Karpas-422 (cell line): ENCODE measurements at places on chromosomes 11 and 22.

DNA sequence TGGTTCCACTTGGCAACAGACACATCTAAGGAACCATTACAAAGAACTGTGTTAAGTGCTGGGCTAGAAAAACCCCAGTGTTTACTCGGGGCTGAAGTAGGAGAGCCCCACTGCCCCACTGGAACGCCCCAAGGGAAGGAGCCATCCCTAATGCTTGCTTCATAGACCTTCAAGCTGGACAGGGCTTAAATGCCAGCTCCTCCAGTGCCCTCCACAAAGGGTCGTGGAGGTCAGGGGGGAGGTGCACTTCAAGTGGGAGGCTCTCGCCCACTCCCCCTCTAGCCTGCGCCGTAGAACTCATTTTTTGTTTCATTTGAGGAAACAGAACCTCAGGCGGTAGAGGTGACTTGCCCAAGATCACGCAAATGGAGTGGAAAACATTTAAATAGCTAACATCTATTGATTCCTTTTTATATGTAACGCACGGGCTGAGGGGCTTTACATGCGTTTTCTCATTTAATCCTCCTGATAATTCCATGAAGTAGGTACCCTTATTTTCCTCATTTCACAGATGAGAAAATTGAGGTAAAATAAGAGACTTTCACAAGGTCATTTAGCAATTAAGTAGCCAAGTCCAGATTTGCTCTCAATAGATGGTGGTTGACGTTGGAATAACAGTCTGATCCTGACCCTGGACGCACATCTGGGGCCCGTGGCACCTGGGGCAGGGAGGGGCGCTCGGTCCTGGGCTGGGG is 545 bp upstream of the ZDHHC13 start:
- H3K27me3 ChIP-seq: no peaks in the 10 kb centered on the region
- peaks cover 12% of the 10 kb centered on the region for H3K36me3 ChIP-seq
- DNase-seq: peak; percentile 51
- peak overlapping the region; percentile 89 for H3K4me3 ChIP-seq

DNA sequence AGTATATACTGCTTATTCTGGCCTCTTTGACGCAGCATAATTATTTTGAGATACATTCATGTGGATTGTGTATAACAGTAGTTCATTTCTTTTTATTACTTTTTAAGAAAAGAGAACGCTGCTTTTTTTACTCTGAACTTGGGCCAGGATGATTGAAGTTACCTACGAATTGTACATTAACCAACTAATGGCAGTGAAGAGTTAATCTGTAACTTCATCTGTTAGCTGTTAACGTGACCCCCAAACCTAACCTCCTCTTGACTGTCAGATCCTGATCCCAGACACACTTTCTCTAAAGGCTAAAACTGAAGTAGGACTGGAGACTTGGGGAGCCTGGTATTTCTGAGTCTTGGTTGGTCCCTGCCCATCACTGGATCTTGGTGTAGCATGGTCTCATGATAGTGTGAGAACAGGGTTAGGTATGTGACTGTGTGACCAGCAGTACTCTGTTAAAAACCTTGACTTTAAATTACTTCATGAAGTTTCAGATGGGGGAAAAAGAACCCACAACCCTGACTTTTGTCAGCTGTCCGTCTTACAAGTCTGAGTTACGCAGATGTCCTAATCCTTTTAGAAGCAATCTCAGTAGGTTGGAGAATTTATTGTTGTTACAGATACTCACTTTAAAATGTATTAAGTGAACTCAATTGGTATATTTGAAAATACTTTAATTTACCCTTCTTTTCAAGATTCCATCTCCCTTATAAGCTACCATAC is 39.4 kb downstream of the C22orf31 start:
- no peaks in the 10 kb centered on the region for H3K27me3 ChIP-seq
- H3K27ac ChIP-seq: no peak overlapping the region
- H3K4me3 ChIP-seq: no peak overlapping the region

DNA sequence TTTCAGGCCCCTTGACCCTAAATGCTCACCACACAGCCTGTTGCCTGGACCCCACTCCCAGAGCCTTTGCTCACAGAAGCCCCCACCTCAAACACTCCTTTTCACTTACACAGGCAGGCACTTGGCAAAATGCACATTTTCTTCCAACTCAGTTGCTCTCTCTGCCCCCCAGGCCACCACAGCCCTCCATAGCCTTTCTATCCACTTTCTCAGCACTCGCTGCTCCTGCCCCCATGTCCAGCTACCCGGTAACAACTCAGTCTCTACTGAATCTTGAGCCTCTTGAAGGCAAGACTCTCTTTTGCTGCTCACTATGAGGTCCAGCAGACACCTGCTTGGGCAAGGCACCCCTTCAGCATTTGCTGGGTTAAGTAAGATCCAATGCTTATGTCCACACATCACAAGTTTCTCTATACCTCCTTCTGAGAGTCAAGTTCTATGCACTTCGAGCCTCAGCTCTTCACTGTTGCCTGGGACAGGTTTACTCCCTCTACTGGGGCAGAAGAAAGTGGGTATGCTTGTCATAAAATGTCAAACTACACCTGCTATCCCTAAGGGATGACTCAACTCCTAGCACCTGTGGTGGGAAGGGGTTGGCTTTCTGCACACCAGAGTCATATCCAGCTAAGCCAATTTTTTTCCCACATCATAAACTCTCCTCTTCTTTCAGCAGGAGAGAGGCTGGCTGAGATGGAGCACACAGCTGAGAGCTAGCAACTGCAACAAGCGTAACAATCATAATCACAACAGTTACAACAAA is 36.9 kb downstream of the MORC2 start:
- no peak overlapping the region for H3K27ac ChIP-seq
- no peaks in the 10 kb centered on the region for H3K4me1 ChIP-seq

- peak overlapping the region; percentile 58; the same call in 1 of the 2 replicates for H3K27ac ChIP-seq
- H3K27me3 ChIP-seq: no peaks in the 10 kb centered on the region
- H3K36me3 ChIP-seq: peaks cover 10% of the 10 kb centered on the region; the same call in 1 of the 2 replicates
- no peak for DNase-seq
Measured at GRCh38 chr11:61392981-61393595, 701 bp downstream of the TMEM216 start.

DNA sequence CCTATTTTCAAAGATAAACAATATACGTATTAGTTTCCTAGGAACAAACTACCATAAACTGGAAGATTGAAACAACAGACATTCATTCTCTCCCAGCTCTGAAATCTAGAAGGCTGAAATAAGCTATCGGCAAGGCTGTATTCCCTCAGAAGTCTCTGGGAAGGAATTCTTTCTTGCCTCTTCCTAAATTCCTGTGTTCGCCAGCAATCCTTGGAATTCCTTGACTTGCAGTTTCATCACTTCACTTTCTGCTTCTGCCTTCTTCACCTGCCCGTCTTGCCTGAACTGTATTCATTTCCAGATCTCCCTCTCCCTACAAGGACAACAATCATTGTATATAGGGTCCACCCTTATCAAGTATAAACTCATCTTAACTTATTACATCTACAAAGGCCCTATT is 17.7 kb upstream of the PRDM10 start:
- no peaks in the 10 kb centered on the region for H3K27me3 ChIP-seq
- H3K4me1 ChIP-seq: peaks cover 9% of the 10 kb centered on the region
- H3K36me3 ChIP-seq: no peaks in the 10 kb centered on the region
- no peak overlapping the region for H3K4me3 ChIP-seq

DNA sequence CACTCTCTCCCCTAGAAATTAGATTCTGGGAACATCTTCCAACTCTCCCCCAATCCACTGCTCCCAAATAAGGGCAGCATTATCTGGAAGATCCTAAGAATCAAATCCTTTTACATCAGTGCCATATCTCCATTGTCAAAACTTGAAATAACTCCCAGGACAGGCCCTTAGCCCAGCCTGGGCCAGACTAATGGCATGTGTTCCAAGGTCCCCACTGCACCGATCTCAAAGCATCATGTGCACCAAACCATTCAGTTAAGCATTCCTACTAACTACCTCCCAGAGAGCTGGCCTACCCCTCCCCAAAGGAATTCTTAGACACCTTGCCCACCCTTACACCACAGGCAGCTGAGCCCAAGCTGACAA is 44.2 kb upstream of the POU2AF1 start:
- peaks cover 89% of the 10 kb centered on the region for H3K4me1 ChIP-seq
- no peaks in the 10 kb centered on the region for H3K27me3 ChIP-seq
- no peak overlapping the region for H3K27ac ChIP-seq

DNA sequence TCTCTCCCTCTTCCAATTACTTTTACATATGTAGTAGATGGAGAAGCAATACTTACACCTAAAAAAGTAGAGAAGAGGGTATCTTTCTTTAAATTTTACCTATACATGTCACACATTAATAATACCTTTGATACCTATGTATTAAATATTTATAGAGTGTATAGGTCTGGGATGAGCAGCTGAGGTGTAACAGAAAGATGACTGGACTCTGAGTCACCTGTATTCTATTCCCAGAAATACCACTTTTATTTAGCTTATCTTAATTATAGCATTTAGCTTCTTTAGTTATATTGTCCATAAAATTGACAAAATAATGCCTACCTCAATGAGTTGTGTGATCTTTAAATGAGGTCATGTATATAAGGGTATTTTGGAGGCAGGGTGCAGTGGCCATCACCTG is 30.6 kb upstream of the YAP1 start:
- H3K4me1 ChIP-seq: no peaks in the 10 kb centered on the region
- no peak for DNase-seq
- H3K27ac ChIP-seq: no peak overlapping the region
- H3K4me3 ChIP-seq: no peak overlapping the region
- no peaks in the 10 kb centered on the region; the same call in 1 of the 2 replicates for H3K27me3 ChIP-seq

DNA sequence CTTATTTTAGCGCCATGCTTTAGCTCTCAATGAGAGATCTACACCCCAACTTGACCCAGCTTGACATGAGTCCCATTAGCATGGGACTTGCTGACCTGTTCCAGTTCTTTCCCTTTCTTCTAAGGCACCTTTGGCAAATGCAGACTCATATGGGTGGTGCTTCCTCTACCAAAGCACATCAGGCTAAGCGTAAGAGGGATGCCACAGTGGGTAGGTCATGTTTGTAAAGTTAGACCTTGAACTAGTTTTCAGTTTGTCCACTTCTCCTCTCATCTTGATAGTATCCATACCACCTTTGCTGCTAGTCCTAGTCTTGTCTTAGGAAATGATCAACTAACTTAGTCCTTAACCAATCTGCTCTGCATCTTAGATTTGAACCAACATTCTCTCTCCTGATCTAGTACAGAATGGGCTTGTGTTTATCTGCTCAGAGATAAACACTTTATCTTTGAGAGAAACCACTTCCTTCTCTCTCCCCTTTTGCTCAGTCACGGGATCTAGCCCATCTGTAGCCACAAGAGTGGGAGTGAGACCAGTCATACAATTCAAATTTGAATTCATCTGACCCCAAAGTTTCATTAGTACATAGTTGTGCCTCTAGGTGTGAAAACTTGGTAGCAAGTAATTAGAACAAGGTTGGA is 72.1 kb upstream of the CD44 start:
- DNase-seq: no peak
- H3K36me3 ChIP-seq: no peaks in the 10 kb centered on the region
- H3K4me1 ChIP-seq: no peaks in the 10 kb centered on the region
- H3K27ac ChIP-seq: no peak overlapping the region

DNA sequence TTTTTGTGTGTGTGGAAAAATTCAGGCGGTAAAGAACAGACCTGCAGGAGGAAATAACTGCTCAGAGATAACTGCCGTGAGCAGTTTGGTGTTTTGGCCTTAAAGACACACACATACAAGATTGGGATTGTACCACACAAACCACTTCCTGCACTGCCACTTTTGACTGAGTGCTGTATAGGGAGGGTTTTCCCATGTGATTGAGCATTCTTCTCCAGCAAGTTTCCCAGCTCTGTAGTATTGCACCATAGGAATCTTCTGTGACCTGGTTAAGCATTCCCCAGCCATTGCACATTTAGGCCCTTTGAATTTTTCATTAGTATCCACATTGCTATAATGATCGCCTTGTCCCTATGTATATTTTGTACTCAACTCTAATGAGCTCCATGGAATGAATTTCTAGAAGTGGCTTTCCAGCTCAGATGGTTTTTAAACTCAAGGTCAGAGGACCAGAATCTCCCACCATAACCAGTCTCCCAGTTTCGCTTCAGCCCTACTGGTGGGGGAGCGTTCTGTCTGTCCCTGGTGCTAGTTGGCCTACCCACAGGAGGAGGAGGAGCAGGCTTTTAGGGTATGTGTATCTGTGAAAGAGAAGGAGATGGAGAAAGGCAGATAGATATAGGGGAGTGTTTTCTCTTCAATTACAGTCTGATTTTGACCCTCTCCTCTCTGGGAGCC is 9.3 kb downstream of the CD82 start:
- no peaks in the 10 kb centered on the region for H3K36me3 ChIP-seq
- DNase-seq: no peak
- H3K27ac ChIP-seq: peak overlapping the region; percentile 1; the same call in 1 of the 2 replicates
- no peaks in the 10 kb centered on the region for H3K27me3 ChIP-seq

- no peaks in the 10 kb centered on the region for H3K36me3 ChIP-seq
- peak; percentile 49 for DNase-seq
- H3K4me3 ChIP-seq: peak overlapping the region; percentile 55
- peak overlapping the region; percentile 74 for H3K27ac ChIP-seq
Measured at GRCh38 chr11:46099963-46100316, 21.3 kb downstream of the PHF21A start.

- no peak overlapping the region for H3K27ac ChIP-seq
- H3K4me3 ChIP-seq: no peak overlapping the region
- H3K4me1 ChIP-seq: no peaks in the 10 kb centered on the region
- no peak for DNase-seq
- H3K27me3 ChIP-seq: no peaks in the 10 kb centered on the region
Measured at GRCh38 chr11:32198053-32198452, 107.2 kb downstream of the RCN1 start.

- DNase-seq: peak; percentile 64
- H3K4me1 ChIP-seq: peaks cover 13% of the 10 kb centered on the region
- H3K27me3 ChIP-seq: no peaks in the 10 kb centered on the region
Measured at GRCh38 chr11:117621226-117621625, 175.8 kb downstream of the DSCAML1 start.

- no peaks in the 10 kb centered on the region; the same call in 1 of the 2 replicates for H3K27me3 ChIP-seq
- H3K27ac ChIP-seq: no peak overlapping the region
- H3K36me3 ChIP-seq: no peaks in the 10 kb centered on the region
- peaks cover 20% of the 10 kb centered on the region for H3K4me1 ChIP-seq
- no peak overlapping the region for H3K4me3 ChIP-seq
Measured at GRCh38 chr11:58919561-58919960, 19.7 kb upstream of the GLYATL1 start.

DNA sequence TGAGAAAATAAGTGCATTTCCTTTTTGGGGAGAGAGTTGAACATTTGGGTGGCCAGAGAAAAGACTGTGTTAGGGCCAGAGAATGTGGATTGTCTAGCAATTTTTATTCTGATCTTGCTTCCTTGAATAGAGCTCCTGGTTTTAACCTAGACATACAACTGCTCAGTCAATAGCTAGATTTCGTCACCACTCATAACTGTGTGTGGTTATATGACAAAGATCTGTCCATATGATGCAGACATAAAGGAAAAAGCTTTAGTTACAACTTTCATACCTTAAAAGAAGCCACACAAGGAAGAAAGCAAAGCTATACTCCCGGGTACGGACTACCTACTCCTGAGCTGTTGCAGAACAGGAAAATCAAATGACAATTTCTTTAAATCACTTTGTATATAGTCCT is 37.2 kb downstream of the MS4A6A start:
- no peaks in the 10 kb centered on the region for H3K27me3 ChIP-seq
- H3K36me3 ChIP-seq: no peaks in the 10 kb centered on the region
- no peak overlapping the region for H3K4me3 ChIP-seq
- no peak overlapping the region for H3K27ac ChIP-seq
- no peaks in the 10 kb centered on the region for H3K4me1 ChIP-seq
